Aorta (tissue), 5 donors: ENCODE measurements at places on chromosomes 13 and 19. TPM values are rescaled to one million over a fixed set of nuclear protein-coding genes. Genes with fewer than 3 reads are reported as not detected.

ZNF578 gene
- 0.63 TPM for polyA plus RNA-seq

CD22 gene
- not detected for polyA plus RNA-seq

SLC25A30 gene
- 12.3 TPM for polyA plus RNA-seq

YJEFN3 gene
- polyA plus RNA-seq: 60.1 TPM

JSRP1 gene
- polyA plus RNA-seq: 0.38 TPM

TMEM38A gene
- 8.5 TPM for polyA plus RNA-seq

ZNF546 gene
- polyA plus RNA-seq: 0.50 TPM

CALR3 gene
- not detected for polyA plus RNA-seq

MEDAG gene
- polyA plus RNA-seq: 60.2 TPM

KLK14 gene
- 0.10 TPM for polyA plus RNA-seq

NCR1 gene
- not detected for polyA plus RNA-seq

FPR2 gene
- polyA plus RNA-seq: 2.6 TPM

CYP4F2 gene
- not detected for polyA plus RNA-seq

EPS8L1 gene
- polyA plus RNA-seq: 0.38 TPM

SIGLEC14 gene
- polyA plus RNA-seq: 0.20 TPM

TRAPPC6A gene
- polyA plus RNA-seq: 16.5 TPM

CASP14 gene
- not detected for polyA plus RNA-seq

POLRMT gene
- 10.1 TPM for polyA plus RNA-seq

ARHGAP35 gene
- polyA plus RNA-seq: 15.7 TPM

UNC13A gene
- 1.3 TPM for polyA plus RNA-seq

GPC5 gene
- not detected for polyA plus RNA-seq

ZNF729 gene
- polyA plus RNA-seq: not detected

FCHO1 gene
- polyA plus RNA-seq: 1.6 TPM

MAMSTR gene
- polyA plus RNA-seq: 3.3 TPM

FCAR gene
- polyA plus RNA-seq: not detected

GNG7 gene
- 0.75 TPM for polyA plus RNA-seq

NRTN gene
- polyA plus RNA-seq: 1.1 TPM

SLC15A1 gene
- 0.13 TPM for polyA plus RNA-seq

F7 gene
- polyA plus RNA-seq: not detected

SYNE4 gene
- not detected for polyA plus RNA-seq

TRPC4 gene
- polyA plus RNA-seq: 2.6 TPM

NALCN gene
- 2.4 TPM for polyA plus RNA-seq

NEK3 gene
- polyA plus RNA-seq: 4.9 TPM

RASGRP4 gene
- polyA plus RNA-seq: 4.1 TPM
